ENCODE measurements at places on chromosomes 16 and 17.

GRCh38 chr17:1109606-1110540, 69.9 kb downstream of the ABR start:
- DNase-seq, result peak; percentile 31

DNA sequence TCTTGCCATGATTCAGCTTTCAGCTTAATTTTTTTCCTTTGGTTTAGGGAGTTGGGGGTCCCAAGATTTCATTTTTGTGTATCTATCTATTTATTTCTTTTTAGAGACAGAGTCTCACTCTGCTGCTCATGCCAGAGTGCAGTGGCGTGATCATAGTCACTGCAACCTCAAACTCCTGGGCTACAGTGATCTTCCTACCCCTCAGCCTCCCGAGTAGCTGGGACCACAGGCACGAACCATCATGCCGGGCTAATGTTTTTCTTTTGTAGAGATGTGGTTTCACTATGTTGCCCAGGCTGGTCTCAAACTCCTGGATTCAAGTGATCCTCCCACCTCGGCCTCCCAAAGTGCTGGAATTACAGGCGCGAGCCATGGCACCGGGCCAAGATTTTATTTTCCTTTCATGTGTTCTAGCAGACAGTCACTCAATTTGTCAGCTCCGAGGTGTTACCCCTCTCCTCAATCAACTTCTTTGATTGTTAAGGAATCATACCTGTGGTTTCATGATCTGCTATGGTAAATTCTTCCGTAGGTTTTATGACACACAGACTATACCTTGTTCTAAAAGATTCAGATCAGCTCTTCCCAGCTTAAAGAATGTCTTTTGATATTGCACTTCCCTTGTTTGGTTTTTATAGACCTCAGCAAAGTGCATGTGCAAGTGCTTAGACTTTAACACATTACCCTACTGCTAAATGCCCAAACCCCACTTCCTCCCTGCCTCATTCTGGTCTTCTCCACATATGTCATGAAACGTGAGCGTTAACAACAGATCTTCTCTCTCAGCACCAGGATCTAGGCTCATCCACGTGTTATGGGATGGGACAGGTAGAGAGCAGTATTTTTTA, 13.0 kb downstream of the UNC45B start:
- DNase-seq, result no peak

GRCh38 chr16:69672998-69673713, 53.2 kb downstream of the NQO1 start:
- DNase-seq, result no peak

DNA sequence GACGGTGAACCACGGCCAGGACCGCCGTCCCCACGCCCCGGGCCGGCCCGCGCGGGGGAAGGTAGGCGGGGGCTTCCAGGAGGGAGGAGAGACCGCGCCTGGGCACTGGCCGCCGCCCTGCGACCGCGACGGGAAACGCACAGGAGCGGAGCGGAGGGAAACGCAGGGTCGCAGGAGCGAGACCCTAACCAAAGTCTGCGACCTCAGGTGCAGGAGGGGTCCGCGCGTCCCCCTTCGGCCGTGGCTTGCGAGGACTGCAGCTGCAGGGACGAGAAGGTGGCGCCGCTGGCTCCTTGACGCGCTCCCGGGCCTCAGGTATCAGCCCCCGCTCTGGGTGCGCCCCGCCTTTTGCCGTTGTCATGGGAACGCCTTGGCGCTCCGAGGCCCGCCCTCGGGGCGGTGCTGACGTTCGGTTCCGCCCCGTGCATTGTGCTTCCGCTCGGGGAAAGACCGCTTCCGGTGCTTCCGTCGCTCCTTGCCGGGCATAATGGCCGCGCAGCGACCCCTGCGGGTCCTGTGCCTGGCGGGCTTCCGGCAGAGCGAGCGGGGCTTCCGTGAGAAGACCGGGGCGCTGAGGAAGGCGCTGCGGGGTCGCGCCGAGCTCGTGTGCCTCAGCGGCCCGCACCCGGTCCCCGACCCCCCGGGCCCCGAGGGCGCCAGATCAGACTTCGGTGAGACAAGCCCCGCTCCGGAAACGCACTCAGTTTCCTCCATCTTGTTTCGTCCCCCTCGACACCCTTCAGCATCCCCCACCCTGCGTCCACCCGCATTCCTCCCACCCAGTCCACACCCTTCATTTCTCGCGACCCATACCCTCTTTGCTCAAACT, at the start of gene OVCA2:
OVCA2 (plus strand) TSS at position 462 of the 829 bp plus-strand sequence; CDS start at position 488, 26 bp downstream.
- peak; percentile 92 for DNase-seq

DNA sequence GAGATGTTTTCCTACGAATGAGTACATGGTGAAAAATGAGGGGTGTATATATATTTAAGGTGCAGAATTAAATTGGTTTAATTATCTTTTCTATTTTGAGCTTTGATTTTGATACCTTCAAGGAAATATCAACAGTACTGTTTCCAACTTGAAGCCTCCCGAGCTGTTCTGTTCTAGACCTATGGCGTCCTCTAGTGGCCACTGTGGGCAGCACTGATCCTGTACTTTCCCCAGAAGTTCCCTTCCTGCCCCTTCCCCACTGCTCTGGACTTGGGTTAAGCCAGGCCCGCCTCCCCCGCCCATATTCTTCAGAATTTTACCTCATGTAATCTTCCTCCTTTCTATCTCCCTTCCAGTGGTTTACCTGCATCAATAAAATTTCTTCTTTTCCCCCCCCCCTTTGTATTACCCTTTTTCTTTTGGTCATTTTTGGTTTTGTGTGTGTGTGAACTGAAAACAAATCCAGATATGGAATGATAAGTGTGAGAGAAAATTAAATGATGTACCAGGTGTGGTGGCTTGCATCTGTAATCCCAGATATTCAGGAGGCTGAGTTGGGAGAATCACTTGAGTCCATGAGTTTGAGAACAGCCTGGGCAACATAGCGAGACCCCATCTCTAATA, 1643.5 kb downstream of the TP53TG3F start:
- DNase-seq, result no peak

DNA sequence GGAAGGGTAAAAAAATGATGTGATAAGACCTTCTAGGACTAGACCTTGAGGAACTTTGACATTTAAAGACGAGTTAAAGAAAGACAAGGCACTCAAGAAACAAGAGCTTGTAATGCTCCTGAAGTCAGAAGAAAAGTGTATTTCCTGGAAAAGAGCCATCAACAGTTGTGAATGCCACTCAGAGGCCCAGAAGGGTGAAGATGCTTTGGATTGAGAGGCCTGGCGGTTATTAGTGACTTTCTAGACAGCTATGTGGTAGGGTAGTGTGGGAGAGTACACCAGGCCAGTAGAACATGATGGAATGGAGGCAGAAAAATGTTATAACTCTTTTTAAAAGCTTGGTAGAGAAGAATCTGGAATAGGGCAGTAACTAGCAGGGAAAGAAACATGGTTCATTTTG, 34.1 kb upstream of the ANKFN1 start:
- DNase-seq, result no peak

- DNase-seq, result peak; percentile 52
Measured at GRCh38 chr16:47143677-47144558, at the start of gene NETO2. TSS of gene NETO2 (minus strand) at chr16:47143945. CDS start at chr16:47143612, 333 bp downstream.

DNA sequence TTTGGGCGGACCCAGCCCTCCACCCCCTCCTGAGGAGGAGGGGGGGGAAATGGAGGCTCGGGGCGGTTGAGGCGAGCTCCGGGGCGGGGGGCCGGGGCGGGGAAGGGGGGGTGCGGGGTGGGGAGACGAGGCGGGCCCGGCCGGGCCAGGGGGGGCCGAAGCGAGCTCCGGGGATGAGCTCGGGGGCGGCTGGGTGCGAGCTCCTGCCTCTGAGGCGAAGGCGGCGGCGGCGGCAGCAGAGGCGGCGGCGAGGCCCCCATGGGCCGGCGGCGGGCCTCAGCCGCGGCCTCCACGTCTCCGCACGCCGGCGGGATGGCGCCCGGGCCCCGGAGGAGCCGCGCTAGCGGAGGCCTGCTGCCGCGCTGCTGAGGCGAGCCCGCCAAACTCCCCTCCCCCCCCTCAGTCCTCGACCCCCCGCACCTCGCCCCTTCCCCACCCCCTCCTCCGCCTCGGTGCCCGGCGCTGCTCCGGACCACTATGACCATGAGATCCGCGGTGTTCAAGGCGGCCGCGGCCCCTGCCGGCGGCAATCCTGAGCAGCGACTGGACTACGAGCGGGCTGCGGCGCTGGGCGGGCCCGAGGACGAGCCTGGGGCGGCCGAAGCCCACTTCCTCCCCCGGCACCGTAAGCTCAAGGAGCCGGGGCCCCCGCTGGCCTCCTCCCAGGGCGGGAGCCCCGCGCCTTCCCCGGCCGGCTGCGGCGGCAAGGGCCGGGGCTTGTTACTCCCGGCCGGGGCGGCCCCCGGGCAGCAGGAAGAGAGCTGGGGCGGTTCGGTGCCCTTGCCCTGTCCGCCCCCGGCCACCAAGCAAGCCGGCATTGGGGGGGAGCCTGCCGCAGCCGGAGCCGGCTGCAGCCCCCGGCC, 596 bp downstream of the MSL1 start:
- peak; percentile 57 for DNase-seq
